Head of caudate nucleus (tissue), 42 donors: ENCODE measurements at places on chromosomes 6 and 20.

DNA sequence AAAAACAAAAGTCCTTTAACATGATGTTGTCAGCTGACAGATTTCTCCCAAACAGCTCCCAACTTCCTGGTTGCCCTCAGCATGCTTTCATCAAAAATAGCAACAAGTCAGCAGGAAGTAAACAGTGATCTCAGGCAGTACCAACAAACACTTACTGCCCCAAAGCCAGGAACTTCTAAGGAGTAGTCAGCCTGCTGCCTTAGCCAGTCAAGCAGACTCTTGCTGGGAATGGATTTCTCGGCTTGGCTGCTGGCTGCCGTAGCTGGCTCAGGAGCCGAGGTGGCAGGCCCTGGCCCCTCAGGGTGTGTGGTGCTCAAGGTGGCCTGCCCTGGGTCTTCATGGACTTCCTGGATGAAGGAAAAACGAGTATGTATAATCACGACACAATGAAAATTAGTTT lies 46.6 kb upstream of the EMILIN3 start:
- DNase-seq, result no peak

- DNase-seq, result no peak
These were observed 130.5 kb upstream of the CNR1 start for GRCh38 chr6:88296694-88297093.

- no peak for DNase-seq
These were observed 112.5 kb downstream of the WDR27 start for GRCh38 chr6:169589293-169589692.

- DNase-seq, result peak; percentile 37
These were observed 690 bp downstream of the GDAP1L1 start for GRCh38 chr20:44247586-44248409.

- no peak for DNase-seq
These were observed 24.4 kb downstream of the PROCR start for GRCh38 chr20:35196313-35196712.

DNA sequence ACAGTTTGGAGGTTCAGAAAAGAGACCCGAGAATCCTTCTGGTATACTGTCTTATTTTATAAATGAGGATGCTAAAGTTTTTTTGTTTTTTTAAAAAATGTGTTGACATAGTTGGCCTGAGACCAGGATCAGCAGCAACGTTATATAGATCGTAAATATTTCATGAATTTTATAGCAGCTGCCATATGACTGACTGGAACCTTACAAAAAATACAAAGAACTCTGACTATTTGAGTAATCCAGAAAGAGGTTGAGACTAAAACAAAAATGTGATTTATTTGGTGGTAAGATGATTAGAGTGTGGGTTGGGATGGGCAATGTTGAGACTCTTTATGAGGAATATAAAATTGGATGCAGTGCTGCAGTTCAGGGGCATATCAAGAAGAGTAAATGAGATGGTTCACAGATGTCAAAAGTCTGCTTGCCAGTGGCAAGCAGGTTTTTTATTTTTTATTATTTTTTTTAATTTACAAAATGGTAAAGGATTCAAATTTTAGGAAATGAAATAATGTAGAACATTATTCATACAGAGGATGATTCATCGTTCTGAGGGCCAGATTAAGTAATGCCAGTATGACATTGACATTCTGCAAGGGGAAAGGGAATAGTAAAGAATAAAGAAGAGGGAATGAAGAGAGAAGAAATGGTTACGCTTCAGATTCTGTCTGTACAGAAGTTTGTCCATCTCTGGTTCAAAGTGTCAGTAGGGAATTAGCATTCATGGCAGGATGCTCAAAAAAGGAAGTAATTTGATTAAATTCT lies 58.5 kb downstream of the SCAF8 start:
- DNase-seq, result no peak

- no peak for DNase-seq
These were observed 45.3 kb downstream of the RIPOR2 start for GRCh38 chr6:24890471-24890870.

DNA sequence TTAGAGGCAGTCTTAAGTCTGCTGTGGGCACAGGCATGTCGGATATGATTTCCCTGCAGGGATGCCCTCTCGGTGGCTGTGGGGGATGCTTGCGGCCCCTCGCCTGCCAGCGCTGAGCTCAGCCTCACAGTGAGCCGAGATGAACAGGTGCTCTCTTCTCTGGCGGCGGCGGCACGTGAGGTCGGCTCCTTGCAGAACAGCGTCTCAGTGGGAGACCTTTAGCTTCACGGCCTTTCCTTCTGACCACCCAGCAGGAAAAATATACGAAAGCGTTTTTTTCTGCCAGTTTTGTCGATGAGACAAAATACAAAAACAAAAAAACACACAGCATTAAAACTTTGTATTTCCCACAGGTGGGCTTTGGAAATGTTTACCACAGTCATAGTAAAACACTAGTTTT lies 23.6 kb downstream of the FOXA2 start:
- no peak for DNase-seq

DNA sequence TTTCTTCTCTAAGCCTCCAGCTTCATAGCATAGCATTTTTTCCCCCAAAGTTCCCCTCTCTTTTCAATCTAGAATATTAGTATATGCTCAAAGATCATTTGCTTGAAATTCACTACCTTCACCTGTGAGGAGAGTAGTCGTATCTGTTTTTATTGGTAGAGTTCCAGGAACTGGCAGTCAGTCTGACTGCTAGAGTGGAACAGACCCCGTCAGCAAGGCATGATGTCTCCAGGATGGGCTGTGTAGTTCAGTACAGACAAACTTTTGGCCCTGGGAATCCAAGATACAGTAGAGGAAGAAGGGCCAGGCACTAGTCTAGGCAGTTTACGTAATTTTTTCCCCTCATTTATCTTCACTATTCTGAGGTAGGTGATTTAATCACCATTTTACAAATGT lies 29.1 kb downstream of the RALY start:
- no peak for DNase-seq

DNA sequence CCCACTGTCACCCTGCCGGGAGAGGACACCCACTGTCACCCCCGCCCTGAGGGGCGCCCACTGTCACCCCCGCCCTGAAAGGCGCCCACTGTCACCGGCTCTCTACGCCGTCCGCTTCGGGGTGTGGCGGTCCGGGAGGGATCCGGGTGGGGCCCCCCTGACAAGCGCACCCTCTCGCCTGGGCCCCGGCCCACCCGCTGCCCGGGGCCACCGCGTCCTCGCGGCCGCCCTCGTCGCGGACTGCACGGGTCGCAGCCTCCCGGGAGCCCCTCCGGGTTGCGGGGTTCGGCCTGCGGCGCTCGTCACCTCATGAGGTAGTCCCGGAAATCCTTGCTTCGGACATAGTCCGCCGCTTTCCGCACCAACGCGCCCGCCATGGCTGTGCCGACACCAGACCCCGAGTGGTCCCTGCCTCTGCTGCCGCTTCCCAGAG lies 224 bp downstream of the MPC1 start:
- no peak for DNase-seq

- DNase-seq, result no peak
These were observed 119.9 kb upstream of the SLC22A16 start for GRCh38 chr6:110596354-110596753.

GRCh38 chr6:7317538-7317937 lies 4.5 kb upstream of the SSR1 start:
- no peak for DNase-seq

DNA sequence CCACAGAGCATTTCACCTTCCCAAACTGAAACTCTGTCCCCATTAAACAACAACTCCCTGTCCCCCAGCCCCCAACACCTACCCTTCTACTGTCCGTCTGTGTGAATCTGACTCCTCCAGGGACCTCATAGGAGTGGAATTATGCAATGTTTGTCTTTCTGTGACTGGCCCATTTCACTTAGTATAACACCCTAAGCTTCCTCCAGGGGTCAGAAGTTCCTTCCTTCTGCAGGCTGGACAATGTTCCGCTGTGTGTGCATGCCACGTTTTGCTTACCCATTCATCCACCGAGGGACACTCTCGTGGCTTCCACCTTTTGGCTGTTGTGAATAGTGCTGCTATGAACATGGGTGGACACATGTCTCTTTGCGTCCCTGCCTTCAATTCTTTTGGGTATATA lies 37.6 kb upstream of the MPC1 start:
- no peak for DNase-seq

DNA sequence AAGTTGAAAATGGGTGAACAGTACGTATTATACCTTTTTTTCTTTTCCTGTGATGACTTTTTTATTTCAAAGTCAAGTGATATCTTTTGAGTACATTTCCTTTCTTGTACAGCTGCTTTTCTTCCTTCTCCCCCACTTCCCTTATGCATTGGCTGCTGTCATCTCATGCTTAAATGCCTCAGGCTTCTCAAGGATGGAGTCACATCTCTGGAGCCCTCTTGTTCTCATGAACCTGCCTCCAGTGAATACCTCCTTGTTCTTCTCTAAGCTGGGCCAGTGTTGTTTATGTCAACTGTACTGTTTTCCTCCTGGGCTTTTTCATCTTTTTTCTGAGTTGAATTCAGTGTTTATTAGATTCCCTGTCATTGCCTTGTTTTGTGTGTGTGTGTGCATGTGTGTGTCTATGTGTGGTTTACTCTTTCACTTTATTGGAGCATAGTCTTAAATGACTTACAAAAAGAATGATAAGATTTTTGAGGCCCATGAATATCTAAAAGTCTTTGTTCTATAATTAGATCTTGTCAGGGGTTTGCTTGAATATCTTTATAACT lies 23.6 kb downstream of the STXBP5 start:
- no peak for DNase-seq

- no peak for DNase-seq
These were observed 32.5 kb downstream of the NDUFAF5 start for GRCh38 chr20:13817342-13817741.

DNA sequence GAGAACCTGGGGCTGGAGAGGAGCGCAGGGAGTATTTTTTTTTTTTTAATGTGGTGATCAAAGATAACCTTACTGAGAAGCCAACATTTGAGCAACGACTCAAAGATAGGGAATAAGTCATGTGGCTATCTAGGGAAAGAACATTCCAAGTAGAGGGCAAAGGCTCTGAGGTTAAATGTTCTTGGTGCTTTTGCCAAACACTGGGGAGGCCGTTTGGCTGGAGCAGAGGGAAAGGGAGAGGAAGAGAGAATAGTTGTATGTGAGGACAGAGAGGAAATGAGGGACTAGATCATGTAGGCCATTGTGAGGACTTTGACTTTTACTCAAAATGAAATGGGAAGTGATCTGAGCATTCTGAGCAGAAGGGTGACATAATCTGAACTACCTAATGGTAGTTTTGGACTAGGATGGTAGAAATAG lies 27.8 kb downstream of the ACSS2 start:
- DNase-seq, result no peak

- no peak for DNase-seq
These were observed 206.5 kb upstream of the RREB1 start for GRCh38 chr6:6901205-6901719.

GRCh38 chr6:114090626-114091025 lies 119.7 kb upstream of the HDAC2 start:
- peak; percentile 12 for DNase-seq

DNA sequence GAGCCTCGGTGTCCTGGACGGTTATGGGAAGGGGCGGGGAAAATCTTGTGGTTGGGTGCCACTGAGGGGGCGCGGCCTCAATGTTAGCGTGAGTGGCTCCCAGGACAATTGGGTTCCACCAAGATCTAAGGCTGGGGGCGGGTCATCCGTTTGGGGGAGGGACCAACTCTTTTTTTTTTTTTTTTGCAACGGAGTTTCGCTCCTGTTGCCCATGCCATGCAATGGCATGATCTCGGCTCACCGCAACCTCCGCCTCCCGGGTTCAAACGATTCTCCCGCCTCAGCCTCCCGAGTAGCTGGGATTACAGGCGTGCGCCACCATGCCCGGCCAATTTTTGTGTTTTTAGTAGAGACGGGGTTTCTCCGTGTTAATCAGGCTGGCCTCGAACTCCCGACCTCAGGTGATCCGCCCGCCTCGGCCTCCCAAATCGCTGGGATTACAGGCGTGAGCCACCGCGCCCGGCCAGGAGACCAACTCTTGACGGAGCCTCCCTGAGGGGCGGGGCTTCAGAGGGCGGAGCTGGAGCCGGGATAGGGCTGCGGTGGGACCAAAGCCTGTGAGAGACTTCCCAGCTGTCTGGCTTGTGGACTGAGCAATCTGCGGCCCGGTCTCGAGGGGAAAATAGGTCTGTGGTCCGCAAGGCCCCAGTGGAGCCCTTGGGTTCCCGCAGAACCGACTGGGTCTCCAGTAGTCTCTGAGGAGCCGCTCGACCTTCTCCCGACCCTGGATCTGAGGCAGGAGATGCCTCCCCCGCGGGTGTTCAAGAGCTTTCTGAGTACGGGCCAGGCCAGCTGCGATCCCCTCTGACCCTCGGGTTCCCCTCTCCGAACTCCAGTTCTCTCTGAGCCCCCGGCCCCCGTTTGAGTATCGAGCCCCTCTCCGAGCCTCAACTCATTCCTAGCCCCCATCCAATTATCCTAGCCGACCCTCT lies 1.1 kb downstream of the SPAG4 start:
- DNase-seq, result peak; percentile 48

DNA sequence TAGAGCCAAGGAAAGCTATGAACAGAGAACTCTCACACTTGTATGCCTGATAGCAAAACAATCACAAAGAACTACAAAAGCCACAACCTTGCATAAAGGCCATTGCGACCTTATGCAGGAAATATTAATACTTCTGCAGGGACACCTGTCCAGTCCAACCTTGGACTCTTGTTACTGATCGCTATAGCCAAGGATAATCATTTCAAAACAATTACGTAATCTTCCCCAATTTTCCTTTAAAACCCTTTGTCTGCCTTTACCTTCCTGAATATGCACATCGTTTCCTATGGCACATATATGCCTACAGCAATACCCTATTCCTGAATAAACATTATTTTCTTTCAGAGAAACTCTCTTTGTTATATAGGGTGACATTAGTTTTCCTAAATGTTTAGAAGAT lies 22.8 kb downstream of the PPIL6 start:
- DNase-seq, result no peak

- DNase-seq, result no peak
These were observed 32.8 kb upstream of the GMPR start for GRCh38 chr6:16205377-16206144.

- DNase-seq, result no peak
These were observed 10.7 kb downstream of the MAPK14 start for GRCh38 chr6:36038120-36038876.

- DNase-seq, result no peak
These were observed 60.8 kb downstream of the SLC35D3 start for GRCh38 chr6:136982928-136983327.

DNA sequence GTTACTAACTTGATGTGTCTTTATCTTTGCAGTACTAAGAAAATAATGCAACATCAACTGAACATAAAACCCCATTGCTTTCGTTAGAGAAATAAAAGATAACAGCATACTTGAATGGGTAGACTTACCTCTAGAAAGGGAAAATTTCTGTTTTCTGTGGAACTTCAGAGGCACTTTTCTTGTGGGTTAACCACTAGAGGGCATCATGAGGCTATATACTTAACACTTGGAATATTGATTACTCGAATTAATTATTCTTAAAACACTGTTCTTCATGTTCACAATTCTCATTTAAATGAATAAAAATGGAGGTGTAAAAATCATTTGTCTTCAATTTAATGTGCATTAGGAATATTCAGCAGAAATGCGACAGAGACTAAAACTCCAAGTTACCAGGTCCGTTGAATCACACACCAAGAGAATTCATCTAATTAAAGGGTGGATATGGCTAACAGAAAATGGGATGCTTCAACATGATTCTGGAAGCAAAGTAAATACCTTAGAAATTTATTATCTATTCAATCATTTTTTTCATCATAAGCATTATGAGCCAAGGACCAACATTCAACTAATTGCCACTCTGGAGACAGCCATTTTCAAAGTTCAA lies 330.8 kb upstream of the PREP start:
- DNase-seq, result no peak

- no peak for DNase-seq
These were observed 12.7 kb downstream of the IL22RA2 start for GRCh38 chr6:137160763-137161162.

- peak; percentile 63 for DNase-seq
These were observed 1.5 kb downstream of the BRD2 start for GRCh38 chr6:32969685-32970412.

- no peak for DNase-seq
These were observed 250.9 kb downstream of the TINAG start for GRCh38 chr6:54559136-54559535.
